Ovary (tissue), 10 donors: ENCODE measurements at places on chromosomes 5 and 9. TPM values are rescaled to one million over a fixed set of nuclear protein-coding genes. Genes with fewer than 3 reads are reported as not detected.

SERINC5 gene
- 49.7 TPM for total RNA-seq

PCDHB7 gene
- 5.1 TPM for total RNA-seq

GABBR2 gene
- total RNA-seq, result not detected

- no peaks in the 10 kb centered on the region for H3K27me3 ChIP-seq
- no peaks in the 10 kb centered on the region for H3K36me3 ChIP-seq
- no peaks in the 10 kb centered on the region for H3K4me1 ChIP-seq
- no peak for DNase-seq
- no peak overlapping the region for H3K4me3 ChIP-seq
These were observed 135.8 kb downstream of the TRIM36 start for GRCh38 chr5:115033861-115034260.

DNA sequence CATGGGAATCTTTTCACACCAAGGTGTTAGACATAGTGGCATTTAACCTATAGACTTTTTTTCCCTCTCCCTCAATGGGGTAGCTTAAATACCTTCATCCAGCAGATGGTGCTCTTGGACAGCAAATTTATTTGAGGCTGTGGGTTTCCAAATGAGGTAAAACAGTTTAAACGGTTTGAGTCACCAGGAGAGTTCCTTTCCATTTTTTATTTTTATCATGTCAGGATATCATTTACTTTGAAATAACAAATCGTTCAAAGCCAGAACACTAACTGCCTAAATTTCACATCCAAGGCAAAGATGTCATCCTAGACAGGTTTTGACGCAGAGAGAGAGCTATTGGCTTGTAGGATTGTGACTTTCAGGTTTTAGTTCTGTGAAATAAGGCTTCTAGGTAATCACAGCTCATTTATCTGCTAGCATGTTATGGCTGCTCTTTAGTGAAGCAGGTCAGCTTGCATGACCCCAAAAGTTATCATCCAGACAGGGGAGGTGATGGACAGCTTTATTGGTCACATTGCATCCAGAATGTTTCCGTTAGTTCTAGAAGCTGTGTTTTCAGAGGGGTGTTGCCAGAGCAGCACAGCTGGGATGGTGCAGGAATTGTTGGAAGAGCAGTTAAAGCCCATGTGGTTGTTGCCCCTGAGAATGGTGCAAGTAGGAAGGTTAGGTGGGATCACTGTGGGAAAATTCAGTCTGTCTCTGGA, 69.8 kb downstream of the KDM4C start:
- H3K4me1 ChIP-seq, result no peaks in the 10 kb centered on the region
- H3K4me3 ChIP-seq, result no peak overlapping the region
- H3K27ac ChIP-seq, result no peak overlapping the region
- no peak for DNase-seq

DNA sequence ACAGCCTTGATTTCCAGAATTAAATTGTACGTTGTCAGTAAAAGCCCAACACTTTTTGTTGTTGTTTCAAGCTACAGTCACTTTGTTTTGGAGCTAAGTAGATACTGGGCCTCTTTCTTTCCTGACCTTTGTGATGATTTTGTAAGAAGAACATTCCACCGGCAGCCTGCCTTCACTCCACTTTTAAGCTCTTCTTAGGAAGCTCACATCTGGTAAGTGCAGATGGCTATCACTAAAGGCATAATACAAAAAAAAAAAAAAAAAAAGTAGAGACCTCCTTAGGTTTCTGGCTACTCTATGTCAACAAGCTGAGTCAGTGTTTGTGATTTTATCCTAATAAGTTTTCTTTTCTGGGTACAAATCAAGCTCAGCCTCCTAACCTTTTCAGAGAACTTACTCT, 1922.1 kb upstream of the WWC1 start:
- H3K4me3 ChIP-seq, result no peak overlapping the region
- no peaks in the 10 kb centered on the region for H3K4me1 ChIP-seq
- H3K36me3 ChIP-seq, result no peaks in the 10 kb centered on the region
- H3K27me3 ChIP-seq, result no peaks in the 10 kb centered on the region
- no peak for DNase-seq

- H3K4me3 ChIP-seq, result no peak overlapping the region
- H3K4me1 ChIP-seq, result no peaks in the 10 kb centered on the region
- H3K27ac ChIP-seq, result no peak overlapping the region
- H3K27me3 ChIP-seq, result no peaks in the 10 kb centered on the region
- DNase-seq, result no peak
- H3K36me3 ChIP-seq, result no peaks in the 10 kb centered on the region
These were observed 375.7 kb downstream of the CAAP1 start for GRCh38 chr9:26516773-26517343.

- peaks cover 2% of the 10 kb centered on the region for H3K4me1 ChIP-seq
- H3K4me3 ChIP-seq, result no peak overlapping the region
- no peak overlapping the region for H3K27ac ChIP-seq
- H3K27me3 ChIP-seq, result no peaks in the 10 kb centered on the region
- DNase-seq, result no peak
These were observed 6.8 kb upstream of the AMACR start for GRCh38 chr5:34014626-34015025.

DNA sequence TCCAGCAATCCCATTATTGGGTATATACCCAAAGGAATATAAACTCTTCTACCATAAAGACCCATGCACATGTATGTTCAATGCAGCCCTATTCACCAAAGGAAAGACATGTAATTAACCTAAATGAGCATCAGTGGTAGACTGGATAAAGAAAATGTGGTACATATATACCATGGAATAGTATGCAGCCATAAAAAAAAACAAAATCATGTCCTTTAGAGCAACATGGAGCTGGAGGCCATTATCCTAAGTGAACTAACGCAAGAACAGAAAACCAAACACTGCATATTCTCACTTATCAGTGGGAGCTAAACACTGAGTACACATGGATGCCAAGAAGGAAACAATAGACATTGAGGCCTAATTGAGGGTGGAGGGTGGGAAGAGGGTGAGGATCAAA, 27.8 kb downstream of the DTWD2 start:
- H3K4me1 ChIP-seq, result no peaks in the 10 kb centered on the region
- H3K27ac ChIP-seq, result no peak overlapping the region
- no peaks in the 10 kb centered on the region for H3K36me3 ChIP-seq
- H3K4me3 ChIP-seq, result no peak overlapping the region

GRCh38 chr9:32502464-32502863, 23.5 kb downstream of the RIGI start:
- H3K36me3 ChIP-seq, result no peaks in the 10 kb centered on the region
- no peak for DNase-seq
- H3K4me1 ChIP-seq, result no peaks in the 10 kb centered on the region
- no peaks in the 10 kb centered on the region for H3K27me3 ChIP-seq

- H3K4me1 ChIP-seq, result peaks cover 10% of the 10 kb centered on the region
- H3K36me3 ChIP-seq, result no peaks in the 10 kb centered on the region
- no peak overlapping the region for H3K4me3 ChIP-seq
These were observed 2.2 kb downstream of the ZCCHC9 start for GRCh38 chr5:81303563-81303962.

GRCh38 chr5:76082772-76083554, at the start of gene SV2C:
Gene SV2C, plus strand, starts transcription at chr5:76083383. Its CDS starts 48,368 bp downstream, at chr5:76131751.
- no peaks in the 10 kb centered on the region for H3K4me1 ChIP-seq
- no peaks in the 10 kb centered on the region for H3K27me3 ChIP-seq
- H3K4me3 ChIP-seq, result no peak within 1 kb of the TSS
- peak; percentile 31 for DNase-seq
